ENCODE measurements at places on chromosomes 3 and 15.

DNA sequence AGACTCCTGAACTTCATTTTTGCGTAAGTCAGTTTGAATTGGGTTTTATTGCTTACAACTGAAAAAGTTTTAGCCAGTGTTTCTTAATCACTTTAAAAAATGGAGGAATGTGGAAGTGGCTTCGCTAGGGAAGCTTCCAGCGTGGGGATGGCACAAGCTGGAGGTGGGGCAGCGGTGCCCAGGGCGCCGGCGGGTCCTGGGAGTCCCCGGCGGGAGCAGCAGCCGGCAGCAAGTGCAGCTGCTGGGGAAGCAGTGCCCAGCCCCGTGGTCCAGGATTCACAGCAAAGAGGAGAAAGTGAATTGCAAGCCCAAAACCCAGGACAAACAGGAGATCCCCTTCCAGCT is 301.8 kb upstream of the PROK2 start:
- no peak for DNase-seq

GRCh38 chr15:70833861-70834765 is 19.8 kb downstream of the LARP6 start:
- peak; percentile 94 for DNase-seq

GRCh38 chr3:150439657-150440056 is 31.6 kb downstream of the TSC22D2 start:
- DNase-seq, result no peak

DNA sequence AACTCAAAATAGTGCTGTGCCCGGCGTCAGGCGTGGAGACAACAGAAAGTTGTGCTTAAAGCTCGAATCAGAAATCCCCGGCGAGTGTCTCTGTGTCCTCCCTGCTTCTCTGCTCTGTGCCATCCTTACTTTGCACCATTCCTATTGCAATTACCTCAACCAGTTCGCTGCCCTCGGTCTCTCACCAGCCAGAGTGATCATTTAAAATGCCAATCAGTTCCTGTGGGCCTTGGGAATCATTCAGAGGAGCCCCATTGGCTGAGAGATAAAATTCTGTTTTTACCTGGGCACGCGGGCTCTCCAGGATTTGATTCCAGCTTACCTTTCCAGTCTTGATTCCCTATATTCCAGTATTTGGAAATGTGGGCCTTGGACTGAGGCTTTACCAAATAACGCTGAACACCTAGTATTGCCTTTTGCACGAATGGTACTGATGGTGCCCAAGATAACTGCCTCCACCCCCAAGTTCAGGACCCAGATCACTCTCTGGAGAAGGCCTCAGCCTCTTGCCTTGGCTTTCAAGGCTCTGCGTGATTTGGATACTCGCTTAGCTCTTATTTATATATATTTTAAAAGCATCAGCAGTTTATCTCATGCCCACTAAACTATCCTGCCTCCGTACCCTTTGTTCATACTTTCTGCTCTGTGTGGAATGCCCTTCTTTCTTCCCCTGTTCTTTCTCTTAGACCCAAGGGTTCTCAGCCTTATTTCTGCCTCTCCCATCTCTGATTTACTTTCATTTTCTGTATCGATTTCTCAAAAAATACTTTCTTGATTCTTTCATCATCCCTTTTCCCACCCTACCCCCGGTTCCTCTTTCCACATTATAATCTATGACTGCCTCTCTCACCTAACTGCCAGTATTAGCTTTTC is 863 bp downstream of the PSMA4 start:
- DNase-seq, result peak; percentile 14

GRCh38 chr3:45659661-45660566 is 29.3 kb upstream of the SACM1L start:
- DNase-seq, result peak; percentile 82

Measured in HS-27A (cell line).